ENCODE measurements at places on chromosomes 4 and X.

DNA sequence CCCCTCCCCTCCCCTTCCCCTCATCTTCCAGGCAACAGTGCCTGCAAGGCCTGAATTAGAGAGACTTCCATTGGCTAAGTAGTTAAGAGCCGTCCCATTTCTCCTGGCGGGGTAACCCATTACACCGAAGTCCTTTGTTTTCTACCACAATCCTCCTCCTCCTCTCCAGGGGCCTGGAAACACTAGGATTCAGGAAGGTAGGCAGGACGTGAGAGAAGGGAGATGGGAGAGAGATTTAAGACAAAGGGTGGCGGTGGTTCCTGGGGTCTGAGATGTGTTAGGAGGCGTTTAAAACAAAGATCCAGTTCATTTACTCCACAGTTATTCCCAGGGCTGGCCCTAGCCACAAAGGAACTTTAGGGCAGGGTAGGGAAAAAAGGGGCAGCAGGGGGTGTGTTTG lies 28.0 kb downstream of the NYX start:
- DNase-seq, result no peak

DNA sequence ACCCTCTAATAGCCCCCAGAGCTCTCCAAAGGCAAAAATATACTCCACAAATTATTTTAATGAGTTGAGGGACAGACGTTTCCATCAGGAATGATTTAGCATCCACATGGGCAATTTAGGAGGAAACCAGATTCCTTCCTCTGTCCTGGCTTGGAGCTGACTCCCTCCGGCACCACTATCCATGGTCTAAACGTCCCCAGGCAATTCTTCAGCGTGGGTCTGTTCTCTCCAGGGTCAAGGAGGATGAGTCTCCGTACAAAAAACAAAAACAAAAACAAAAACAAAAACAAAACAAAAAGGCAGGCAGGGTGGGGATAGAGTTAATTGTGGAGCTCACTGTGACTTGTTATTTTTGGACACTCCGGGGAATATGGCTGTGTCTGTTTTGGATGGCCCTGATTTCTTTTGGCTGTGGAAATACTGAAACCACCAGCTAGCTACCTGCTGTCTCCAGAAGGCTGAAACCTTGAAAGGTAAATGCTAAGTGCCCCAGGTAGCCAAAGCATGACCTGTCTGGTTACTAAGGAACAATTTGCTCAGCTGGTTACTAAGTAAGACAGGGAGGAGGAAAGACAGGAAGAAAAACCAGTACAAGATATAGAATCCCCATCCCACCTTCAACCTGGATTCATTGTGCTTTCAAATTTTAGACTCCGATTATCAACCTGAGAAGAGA lies 419.1 kb upstream of the LCORL start:
- no peak for DNase-seq

GRCh38 chr4:116724249-116724648 lies 361.1 kb downstream of the TRAM1L1 start:
- DNase-seq, result no peak

DNA sequence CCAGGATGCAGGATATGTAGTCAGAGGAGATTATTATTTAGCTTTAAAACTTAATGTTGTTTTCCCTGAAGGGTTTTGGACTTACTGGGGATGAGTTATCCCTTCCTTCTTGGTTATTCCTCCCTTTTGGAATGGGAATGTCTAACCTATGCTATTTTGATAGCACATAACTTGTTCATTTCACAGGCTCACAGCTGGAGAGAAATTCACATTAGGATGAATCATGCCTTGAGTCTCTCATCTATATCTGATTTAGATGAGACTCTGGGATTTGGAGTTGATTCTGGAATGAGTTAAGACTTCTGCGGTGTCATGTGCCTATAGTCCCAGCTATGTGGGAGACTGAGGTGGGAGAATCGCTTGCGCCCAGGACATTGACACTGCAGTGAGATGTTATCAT lies 81.1 kb downstream of the ATP11C start:
- DNase-seq, result no peak

DNA sequence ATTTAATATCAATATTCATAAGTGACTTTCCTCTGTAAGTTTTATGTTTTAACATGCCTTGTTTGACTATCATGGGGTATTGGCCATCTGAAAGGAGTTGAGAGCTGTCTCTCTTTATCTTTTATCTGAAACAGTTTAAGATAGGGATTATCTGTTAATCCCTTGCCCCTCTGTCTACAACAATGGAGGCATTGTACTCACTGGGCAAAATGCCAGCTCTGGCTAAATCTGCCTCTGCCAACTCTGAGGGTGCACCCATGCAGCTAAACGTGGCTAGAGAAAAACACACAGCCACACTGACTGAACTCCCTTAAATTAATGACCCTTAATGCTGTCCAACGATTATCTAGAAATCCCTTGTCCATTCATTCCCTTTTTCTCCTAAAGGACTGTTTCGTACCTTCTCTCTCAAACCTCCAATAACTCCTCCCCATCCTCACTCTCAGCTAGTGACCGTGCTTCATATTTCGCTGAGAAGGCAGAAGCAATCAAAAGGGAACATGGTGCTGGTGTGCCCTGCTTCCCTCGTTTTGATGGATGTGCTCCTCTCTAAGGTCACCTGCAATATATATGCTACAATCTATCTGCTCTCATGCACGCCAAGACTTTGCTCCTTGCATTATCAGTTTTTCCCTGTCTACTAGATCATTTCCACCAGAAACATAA lies 10.3 kb downstream of the PHKA2 start:
- no peak for DNase-seq

- DNase-seq, result no peak
Observed at GRCh38 chrX:96394598-96394997, 290.0 kb upstream of the DIAPH2 start.

GRCh38 chrX:12582649-12583048 lies 208.6 kb upstream of the PRPS2 start:
- DNase-seq, result no peak

DNA sequence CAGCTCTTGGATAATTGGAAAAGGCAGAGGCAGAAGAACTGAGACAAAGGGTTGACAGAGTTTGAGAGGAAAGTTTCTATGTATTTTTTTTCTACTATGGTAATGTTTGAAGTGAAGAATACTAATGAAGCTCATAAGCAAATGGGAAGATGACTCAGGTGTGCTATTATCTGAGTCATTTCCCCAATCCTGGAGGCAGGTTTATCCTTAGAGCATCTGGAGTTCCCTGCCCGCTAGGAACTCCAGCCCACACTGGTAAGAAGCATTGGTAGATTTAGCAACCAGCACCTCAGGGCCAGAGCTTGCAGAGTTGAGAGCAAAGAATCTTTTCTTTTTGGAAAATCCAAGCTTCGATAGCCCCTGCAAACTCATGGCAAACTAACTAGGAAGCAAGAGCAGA lies 55.2 kb downstream of the DOCK11 start:
- DNase-seq, result no peak

DNA sequence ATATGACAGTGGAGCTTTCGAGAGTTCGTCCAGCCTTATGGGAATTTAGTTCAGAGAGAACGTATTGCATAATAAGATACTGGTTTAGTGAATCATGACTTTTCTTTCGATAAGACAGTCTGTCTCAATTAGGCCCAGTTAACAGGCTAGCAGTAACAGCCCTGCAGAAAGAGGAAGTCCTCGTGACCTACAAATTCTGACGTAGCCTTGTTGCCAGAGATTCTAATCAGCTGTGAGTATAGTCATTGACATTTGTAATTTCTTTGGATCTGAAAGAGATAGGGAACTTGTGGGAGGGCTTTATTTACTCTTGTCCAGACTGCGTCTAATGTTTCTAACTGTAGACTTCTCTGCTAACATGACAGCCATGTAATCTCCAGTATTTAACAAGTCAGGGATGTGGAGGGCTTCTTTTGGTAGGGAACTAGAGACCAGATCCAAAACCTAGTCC lies 15.8 kb downstream of the ART3 start:
- DNase-seq, result no peak
